Kasumi-1 (cell line): ENCODE measurements at places on chromosomes 6 and 20.

- no peak for DNase-seq
These were observed 1024.3 kb upstream of the EPHA7 start for GRCh38 chr6:94443701-94444100.

DNA sequence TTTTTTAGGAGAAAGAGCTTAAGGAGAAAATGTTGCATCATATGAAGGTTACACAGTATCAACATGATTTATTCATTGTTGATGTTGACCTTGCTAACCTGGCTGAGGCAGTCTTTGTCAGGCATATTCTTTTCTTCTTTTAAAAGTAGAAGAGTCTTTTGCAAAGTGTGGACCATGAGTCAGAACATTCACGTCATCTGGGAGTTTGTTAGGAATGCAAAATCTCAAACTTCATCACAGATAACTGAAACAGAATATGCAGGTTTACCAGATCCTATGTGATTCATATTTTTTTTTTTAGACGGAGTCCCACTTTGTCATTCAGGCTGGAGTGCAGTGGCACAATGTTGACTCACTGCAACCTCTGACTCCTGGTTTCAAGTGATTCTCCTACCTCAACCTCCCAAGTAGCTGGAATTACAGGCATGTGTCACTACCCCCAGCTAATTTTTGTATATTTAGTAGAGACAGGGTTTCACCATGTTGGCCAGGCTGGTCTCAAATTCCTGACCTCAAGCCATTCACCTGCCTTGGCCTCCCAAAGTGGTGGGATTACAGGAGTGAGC, 530.4 kb upstream of the BTBD3 start:
- no peak for DNase-seq

DNA sequence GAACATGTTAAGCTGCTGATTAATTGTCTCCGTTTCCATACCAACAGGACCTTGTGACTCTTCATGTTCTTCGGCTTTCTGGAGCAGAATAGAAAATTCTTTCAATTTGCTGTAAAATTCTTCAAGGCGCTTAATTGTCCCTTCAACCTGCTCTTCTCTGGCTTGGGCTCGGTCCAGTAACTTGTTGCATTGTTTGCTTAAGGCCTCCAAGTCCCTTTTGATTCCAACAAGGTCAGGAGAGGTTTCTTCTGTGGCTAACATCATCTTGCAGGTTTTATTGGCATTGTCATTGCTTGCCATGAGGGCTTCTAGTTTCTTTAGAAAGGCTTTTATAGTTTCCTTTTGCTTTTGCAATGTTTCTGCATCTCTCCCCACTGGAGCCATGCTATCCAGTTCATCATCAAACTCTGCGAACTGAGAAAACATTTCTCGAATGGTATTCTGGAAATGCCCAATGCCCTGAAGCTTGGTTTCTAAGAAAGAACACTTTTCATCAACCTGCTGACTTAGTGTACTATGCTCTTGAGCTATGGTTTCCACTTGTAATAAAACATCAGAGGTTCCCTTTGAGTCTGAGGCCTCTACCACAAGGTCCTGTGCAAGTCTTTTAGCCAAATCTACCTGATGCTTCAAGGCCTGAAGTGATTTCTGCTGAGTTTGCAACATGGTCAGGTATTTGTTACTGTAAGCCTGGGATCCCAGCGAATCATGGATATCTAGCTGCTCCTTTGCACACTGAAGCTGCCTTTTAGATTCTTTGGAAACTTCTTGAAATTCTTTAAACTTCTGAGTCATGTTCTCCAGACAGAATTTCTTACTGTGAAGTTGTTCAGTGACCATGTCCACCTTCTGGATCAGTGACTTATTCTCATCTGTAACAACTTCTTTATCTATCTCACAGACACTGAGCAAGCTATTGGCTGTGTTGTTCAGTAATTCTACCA, 90.2 kb downstream of the DST start:
- no peak for DNase-seq

DNA sequence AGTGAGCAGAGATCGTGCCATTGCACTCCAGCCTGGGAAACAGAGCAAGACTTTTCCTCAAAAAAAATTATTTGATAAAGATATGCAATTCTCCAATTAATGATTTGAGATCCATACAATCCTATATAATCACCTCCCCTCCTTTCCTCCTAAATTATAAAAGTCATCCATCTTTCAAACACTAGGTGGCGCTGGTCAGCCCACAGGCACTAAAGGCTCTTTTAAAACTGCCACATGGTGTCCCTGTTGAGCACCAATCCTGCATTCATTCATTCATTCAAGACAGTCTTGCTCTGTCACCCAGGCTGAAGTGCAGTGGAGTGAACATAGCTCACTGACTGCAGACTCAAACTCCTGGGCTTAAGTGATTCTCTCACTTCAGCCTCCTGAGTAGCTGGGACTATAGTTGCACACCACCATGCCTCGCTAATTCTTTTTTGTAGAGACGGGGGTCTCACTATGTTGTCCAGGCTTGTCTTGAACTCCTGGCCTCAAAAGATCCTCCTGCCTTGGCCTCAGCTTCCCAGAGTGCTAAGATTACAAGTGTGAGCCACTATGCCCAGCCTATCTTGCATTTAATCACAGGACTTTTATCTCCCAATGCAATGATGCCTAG, 58.7 kb upstream of the SLC2A12 start:
- peak; percentile 70 for DNase-seq

DNA sequence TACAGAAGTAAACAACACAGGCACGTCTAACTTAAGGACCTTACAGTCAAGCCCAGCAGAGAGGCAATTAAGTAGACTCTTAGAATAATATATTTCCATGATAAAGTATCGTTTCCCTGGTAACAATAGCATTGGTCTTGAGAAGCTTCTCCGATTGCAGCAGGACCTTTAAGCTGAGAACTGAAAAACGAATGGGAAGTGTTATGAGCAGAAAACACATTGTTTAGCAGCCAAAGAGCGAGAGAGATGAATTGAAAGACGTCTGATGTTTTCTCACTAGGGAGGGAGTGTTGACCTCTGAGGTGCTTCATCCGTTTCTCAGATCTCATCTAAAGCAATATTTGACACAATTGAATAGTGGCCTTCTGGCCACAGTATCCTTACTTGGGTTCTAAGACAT, 855 bp downstream of the BYSL start:
- DNase-seq: no peak

DNA sequence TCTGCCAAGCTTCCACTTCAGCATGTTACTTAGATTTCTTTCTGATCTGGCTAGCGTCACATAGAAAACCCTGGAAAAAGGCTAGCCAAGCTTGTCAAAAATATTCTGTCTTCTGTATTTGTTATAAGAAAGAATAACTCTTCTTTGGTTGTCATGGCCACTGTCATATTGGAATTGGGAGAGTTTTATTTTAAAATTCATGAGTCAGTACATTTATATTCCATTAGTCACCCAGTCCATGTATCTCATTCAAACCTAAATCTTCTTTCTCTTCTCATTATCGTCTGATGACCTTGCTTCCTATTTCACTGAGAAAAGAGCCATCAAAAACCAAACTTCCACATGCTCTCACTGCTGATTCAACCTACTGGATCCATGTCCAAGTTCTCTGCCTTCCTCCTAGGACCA, 65.7 kb downstream of the EPM2A start:
- no peak for DNase-seq

DNA sequence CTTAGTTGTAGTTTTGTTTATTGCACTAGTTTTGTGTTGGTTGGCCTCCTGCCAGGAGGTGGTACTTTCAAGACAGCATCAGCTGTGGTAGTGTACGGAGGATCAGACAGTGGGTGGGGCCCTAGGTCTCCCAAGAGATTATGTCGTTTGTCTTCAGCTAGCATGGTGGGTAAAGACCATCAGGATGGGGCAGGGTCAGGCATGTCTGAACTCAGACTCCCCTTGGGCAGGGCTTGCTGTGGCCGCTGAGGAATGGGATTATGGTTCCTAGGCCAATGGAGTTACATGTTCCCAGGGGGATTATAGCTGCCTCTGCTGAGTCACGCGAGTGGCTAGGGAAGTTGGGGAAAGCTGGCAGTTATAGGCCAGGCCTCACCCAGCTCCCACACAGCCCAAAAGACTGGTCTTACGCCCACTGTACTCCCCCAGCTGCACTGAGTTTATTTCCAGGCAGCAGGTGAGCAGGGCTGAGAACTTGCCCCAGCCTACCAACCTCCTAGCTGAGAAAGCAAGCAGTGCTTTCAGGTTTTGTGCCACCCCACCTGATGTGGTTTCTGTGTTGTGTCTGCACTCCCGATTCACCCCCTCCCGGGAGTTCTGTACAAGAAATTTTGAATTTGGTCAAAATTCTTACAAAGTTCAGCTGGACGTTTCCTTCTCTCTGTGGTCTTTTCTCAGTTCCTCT, 24.7 kb downstream of the ZSCAN31 start:
- no peak for DNase-seq

DNA sequence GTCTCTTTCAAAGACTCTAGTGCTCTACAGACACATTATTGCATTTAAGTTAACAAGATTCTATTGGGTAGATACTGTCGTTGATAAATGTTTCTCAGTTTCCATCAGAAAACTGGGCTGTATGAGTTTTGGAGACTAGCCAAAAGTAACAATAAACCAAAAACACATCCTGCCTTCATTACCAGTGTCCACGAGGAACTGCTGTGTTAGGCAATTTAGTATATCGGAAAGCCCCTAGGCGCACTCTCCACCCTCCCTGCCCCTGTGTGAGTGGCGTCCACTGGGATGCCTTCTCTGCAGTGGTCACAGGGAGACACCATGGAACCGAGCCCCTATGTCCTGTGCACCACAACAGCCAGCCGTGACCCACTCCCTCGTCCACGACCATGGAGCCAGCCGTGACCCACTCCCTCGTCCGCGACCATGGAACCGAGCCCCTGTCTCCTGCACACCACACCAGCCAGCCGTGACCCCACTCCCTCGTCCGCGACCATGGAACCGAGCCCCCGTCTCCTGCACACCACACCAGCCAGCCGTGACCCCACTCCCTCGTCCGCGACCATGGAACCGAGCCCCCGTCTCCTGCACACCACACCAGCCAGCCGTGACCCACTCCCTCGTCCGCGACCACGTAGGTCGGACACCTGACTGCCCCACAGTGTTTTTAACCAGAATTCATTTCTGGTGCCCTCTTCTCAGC, 35.3 kb downstream of the DLL1 start:
- no peak for DNase-seq

- DNase-seq: peak; percentile 93
These were observed 74.1 kb downstream of the LAMA4 start for GRCh38 chr6:112180095-112180820.

DNA sequence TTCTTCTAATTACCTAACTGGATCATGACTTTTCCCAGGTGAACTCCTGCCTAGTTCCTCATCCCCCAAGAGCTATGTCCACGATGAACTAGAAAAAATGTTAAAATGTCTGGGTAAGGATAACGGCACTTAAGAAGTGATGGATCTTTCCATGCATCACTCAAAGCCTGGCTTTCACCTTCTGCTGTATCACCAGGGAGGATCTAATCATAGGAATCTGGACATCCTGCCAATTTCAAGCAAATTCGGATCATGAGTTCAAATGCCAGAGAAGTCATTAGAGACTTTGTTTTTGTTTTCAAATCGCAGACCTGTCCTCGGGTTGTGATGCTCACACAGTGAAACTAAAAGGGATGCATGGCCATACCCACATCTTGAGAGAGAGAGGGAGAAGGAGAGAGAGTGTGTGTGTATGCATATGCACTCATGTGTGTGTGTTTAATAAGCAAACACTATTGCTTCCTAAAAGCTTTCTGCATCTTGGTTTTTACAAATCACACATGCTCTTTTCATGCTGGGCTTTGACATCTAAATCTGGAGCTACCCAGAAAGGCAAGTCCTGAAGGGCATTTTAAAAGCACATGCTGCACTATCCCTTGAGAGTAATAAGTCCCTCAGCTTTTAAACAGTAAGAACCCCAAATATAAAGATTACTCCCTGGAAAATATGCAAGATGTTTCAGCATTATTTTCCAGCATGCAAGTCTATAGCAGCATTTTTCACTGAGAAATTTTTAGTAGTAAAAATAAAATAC, 524.6 kb upstream of the NOX3 start:
- DNase-seq: no peak

GRCh38 chr6:111837641-111838500, 35.4 kb downstream of the FYN start:
- no peak for DNase-seq
